Activated CD4-positive, alpha-beta memory T cell treated with anti-CD3 and anti-CD28 coated beads, Interleukin-2, amount 10 ng/mL, durations not matched to agents 7 days and 5 days (primary cell): ENCODE measurements at places on chromosomes 7 and 10.
A peak's percentile ranks its signal among the peaks of the same experiment; 100 is the strongest.

DNA sequence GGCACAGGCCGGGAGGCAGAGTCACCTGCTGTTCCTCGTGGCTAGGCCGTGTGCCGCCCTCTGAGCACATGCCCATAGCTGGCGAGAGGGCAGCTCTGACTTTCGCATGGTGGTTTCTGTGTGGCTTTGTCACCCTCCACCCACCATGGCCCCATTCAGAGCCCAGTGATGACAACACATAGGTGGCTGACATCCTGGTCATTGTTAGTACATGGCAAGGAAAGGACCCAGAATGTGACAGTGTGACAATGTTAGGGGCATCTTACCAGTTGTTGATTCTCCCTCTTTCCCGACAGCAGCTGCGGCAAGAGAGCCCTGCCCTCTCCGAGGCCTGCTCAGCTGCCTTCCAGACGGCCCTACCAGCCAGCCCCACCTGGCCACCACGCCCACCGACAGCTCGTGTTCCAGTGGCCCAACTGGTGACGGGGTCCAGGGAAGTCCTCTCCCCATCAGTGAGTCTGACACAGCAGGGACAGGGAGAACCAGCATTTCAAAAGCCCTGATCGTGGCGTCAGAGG, 52.2 kb downstream of the ZNF467 start:
- no peak overlapping the region for H3K27ac ChIP-seq
- H3K27me3 ChIP-seq = no peaks in the 10 kb centered on the region
- H3K4me1 ChIP-seq = no peaks in the 10 kb centered on the region
- H3K36me3 ChIP-seq = no peaks in the 10 kb centered on the region

DNA sequence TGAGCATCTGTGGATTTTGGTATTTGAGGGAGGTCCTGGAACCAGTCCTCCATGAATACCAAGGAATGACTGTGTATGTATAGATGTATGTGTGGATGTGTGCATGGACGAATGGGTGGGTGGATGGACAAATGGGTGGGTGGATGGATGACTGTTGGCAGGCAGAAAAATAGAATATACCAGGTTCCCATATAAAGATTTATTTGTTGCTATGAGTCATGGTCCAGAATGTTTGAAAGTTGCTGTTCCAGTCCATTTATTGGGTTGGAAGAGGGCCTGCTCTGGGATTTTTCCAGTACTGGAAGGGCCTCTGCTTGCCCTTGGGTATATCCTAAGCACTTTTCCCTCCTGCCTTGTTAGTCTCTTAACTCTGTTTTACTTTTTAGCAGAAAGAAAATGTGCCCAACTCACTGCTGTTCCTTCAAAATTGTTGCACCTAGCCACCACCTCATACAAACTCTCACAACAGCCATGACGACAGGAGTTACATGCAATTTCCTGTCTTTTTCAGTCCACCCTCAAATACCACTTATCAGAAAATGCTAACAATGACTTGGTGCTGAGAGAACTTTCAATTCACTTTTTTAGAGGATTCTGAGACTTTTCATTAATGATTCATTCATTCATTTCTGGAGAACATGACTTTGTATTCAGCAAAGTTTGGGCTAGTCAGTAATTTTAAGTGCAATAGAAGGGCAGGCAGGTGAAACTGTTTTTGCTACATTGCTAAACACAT, 108.1 kb downstream of the EEPD1 start:
- peaks cover 2% of the 10 kb centered on the region for H3K27me3 ChIP-seq
- no peak overlapping the region for H3K27ac ChIP-seq
- no peaks in the 10 kb centered on the region for H3K36me3 ChIP-seq
- peaks cover 14% of the 10 kb centered on the region for H3K4me1 ChIP-seq
- DNase-seq = no peak

DNA sequence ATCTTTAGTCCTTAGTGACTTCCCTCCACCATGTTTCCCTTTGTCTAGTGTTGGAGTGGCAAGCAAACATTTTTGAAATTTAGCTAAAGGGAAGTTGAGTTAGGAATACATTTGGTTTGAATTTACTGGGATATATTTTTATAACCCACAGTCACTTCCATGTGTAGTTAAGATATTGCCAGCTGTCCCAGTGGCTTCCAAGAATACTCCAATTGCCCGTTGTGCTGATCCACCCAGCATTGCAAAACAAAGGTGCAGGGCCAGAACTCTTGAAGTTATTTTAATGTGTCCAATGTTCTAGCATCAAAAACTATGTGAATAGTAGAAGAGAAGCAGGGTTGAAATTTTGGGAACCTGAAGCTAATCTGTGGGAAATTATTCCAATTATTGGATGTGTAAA, 2.5 kb upstream of the P4HA1 start:
- H3K36me3 ChIP-seq = peaks cover 2% of the 10 kb centered on the region
- peaks cover 17% of the 10 kb centered on the region for H3K4me1 ChIP-seq
- no peak overlapping the region for H3K27ac ChIP-seq

- H3K36me3 ChIP-seq = peaks cover 14% of the 10 kb centered on the region
- H3K27me3 ChIP-seq = no peaks in the 10 kb centered on the region
- no peak overlapping the region for H3K27ac ChIP-seq
- H3K4me1 ChIP-seq = peaks cover 22% of the 10 kb centered on the region
- DNase-seq = no peak
- no peak overlapping the region for H3K4me3 ChIP-seq
These were observed 8.8 kb downstream of the AKAP9 start for GRCh38 chr7:91949221-91950009.

GRCh38 chr10:70578371-70578947, 24.1 kb downstream of the PRF1 start:
- H3K4me3 ChIP-seq = peak overlapping the region; percentile 43
- peaks cover 49% of the 10 kb centered on the region for H3K4me1 ChIP-seq
- H3K27ac ChIP-seq = peak overlapping the region; percentile 87
- peak; percentile 78 for DNase-seq
- H3K36me3 ChIP-seq = no peaks in the 10 kb centered on the region
- H3K27me3 ChIP-seq = peaks cover 6% of the 10 kb centered on the region

DNA sequence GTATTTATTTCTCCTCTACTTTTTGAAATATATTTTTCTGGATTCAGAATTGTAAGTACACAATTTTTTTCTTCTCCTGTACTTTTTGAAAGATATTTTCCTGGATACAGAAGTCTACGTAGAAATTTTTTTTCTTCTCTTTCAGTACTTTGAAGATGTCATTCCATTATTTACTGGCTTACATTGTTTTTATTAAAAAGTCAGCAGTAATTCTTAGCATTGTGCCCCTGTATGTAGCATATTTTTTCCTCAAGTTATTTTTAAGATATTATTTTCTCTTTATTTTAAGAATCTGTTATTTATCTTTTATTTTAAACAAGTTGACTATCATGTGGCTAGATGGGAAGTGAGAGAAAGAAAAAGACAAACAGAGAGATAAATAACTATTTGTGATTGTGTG, 119.0 kb upstream of the NPSR1 start:
- no peak for DNase-seq
- H3K27ac ChIP-seq = no peak overlapping the region
- no peak overlapping the region for H3K4me3 ChIP-seq
- no peaks in the 10 kb centered on the region for H3K4me1 ChIP-seq
- no peaks in the 10 kb centered on the region for H3K36me3 ChIP-seq

GRCh38 chr7:5704534-5704922, 76.9 kb downstream of the RNF216 start:
- H3K4me3 ChIP-seq = no peak overlapping the region
- peaks cover 34% of the 10 kb centered on the region for H3K4me1 ChIP-seq
- H3K36me3 ChIP-seq = peaks cover 43% of the 10 kb centered on the region
- H3K27ac ChIP-seq = no peak overlapping the region
- peaks cover 8% of the 10 kb centered on the region for H3K27me3 ChIP-seq

DNA sequence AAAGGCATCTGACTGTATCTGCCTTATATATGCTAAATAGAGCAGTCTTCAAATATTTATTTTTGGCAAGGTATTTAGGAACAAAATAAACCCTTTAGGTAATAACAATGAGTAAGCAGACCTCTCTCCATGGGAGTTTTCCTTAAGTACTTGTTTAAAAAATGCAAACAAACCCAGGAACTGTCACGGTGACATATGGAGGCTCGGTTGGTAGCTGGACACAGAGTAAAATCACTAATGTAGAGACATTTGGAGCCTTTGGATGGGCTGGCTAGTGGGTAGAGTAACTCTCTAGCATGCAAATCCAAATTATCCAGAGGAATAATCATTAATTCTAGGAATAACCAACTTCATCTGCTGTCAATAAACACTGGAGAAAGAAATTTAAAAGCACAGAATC, 71.6 kb upstream of the LAMB4 start:
- peaks cover 11% of the 10 kb centered on the region for H3K27me3 ChIP-seq
- H3K27ac ChIP-seq = no peak overlapping the region
- no peak overlapping the region for H3K4me3 ChIP-seq
- H3K4me1 ChIP-seq = no peaks in the 10 kb centered on the region

GRCh38 chr10:95784279-95784913, 28.4 kb downstream of the ENTPD1 start:
- H3K4me3 ChIP-seq = no peak overlapping the region
- peaks cover 10% of the 10 kb centered on the region for H3K27me3 ChIP-seq

DNA sequence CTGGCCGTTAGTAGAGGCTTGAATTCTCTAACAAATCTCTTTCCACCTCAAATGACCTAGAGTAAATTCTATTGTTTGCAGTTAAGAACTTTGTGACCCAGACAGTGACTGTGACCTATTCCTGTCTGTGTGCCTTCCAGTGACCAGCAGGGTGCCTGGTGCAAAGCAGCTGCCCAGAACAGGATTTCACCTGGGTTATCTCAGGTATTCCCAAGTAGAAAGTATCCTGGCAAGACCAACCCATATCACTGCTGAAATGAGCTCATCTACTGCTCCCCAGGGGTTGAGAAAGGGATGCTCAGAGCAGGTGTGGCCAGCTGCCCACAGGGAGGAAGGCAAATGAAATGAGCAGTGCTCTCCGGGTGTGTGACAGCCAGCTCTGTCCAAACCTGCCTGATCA, 2.1 kb upstream of the MSMB start:
- H3K4me3 ChIP-seq = no peak overlapping the region
- no peaks in the 10 kb centered on the region for H3K36me3 ChIP-seq
- peaks cover 8% of the 10 kb centered on the region for H3K27me3 ChIP-seq

DNA sequence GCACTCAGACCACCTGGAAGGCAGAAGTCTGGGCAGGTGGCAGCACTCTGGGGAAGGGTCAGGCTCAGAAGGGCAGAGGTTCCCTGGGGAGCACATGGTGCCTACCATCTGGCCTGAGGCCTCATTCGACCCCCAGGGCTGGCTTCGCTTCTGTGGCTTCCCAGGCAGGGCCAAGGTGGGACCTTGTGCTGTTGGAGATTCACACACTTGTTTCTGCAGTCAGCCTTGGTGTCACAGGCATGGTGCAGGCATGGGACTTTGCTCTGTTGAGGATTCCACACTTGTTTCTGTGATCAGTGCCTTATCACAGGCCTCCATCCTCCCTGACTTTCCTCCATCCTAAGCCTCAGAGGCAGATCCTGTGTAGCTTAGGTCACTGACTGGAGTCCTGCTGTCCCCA, 11.3 kb upstream of the FAM241B start:
- H3K27ac ChIP-seq = no peak overlapping the region
- no peak for DNase-seq
- H3K4me1 ChIP-seq = peaks cover 1% of the 10 kb centered on the region
- peaks cover 13% of the 10 kb centered on the region for H3K27me3 ChIP-seq

- H3K27ac ChIP-seq = no peak overlapping the region
- no peaks in the 10 kb centered on the region for H3K36me3 ChIP-seq
- H3K27me3 ChIP-seq = no peaks in the 10 kb centered on the region
- DNase-seq = no peak
These were observed 97.4 kb downstream of the TWIST1 start for GRCh38 chr7:19020062-19020461.

GRCh38 chr10:99303899-99304861, 25.0 kb upstream of the CNNM1 start:
- H3K4me1 ChIP-seq = no peaks in the 10 kb centered on the region
- H3K27ac ChIP-seq = no peak overlapping the region
- no peak for DNase-seq
- H3K36me3 ChIP-seq = no peaks in the 10 kb centered on the region
- H3K27me3 ChIP-seq = peaks cover 7% of the 10 kb centered on the region
- H3K4me3 ChIP-seq = no peak overlapping the region

DNA sequence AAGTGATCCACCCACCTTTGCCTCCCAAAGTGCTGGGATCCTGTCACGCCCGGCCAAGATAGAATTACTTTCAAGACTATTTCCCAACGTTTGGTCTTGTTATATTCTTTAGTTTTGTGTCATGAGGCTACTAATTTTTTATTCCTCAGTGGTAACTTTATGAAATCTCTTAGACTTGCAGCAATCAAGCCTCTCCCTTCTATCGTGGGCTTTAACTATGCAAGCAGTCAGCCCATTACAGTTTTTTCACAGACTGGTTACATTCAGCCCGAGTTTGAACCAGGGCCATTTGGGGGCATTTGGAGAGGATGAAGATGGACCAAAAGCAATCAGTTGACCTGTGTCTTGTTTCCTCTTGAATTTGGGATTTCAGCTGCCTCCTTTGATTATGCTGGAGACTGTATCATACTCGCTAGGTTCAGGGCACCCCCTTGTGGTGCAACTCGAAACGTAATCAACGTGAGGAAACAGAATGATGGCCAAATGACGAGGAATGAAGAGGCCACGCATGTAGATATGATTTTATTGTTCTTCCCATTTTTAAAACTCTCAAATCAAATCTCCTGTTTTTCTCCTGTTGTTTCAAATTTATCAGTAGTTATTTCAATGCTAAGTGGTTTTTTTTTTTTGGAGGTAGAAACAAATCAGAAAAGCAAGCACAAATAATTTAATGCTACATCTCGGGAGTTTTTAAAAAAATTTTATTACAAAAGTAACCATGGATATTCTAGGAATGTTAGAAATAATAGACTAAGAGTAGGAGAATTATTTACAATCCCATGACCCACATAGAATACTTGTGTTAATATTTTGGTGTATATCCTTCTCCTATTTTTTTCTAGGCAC, 151.6 kb downstream of the KIAA1217 start:
- DNase-seq = peak; percentile 33
- H3K4me1 ChIP-seq = no peaks in the 10 kb centered on the region
- H3K27ac ChIP-seq = no peak overlapping the region

- H3K27me3 ChIP-seq = no peaks in the 10 kb centered on the region
- DNase-seq = no peak
- H3K4me1 ChIP-seq = no peaks in the 10 kb centered on the region
- H3K4me3 ChIP-seq = no peak overlapping the region
- H3K36me3 ChIP-seq = no peaks in the 10 kb centered on the region
These were observed 38.6 kb downstream of the CDC14C start for GRCh38 chr7:48962821-48963505.

- H3K4me1 ChIP-seq = peaks cover 2% of the 10 kb centered on the region
- H3K36me3 ChIP-seq = no peaks in the 10 kb centered on the region
- H3K27ac ChIP-seq = no peak within 1 kb of the TSS
- H3K27me3 ChIP-seq = no peaks in the 10 kb centered on the region
- DNase-seq = no peak
- no peak within 1 kb of the TSS for H3K4me3 ChIP-seq
These were observed at the start of gene UPK3B for GRCh38 chr7:76509931-76510877. UPK3B (plus strand) TSS chr7:76510552; CDS start chr7:76510653, 101 bp downstream.

- no peak for DNase-seq
- no peaks in the 10 kb centered on the region for H3K27me3 ChIP-seq
- H3K4me1 ChIP-seq = peaks cover 3% of the 10 kb centered on the region
- H3K4me3 ChIP-seq = no peak overlapping the region
- H3K27ac ChIP-seq = no peak overlapping the region
- no peaks in the 10 kb centered on the region for H3K36me3 ChIP-seq
These were observed 171.2 kb downstream of the SGMS1 start for GRCh38 chr10:50452603-50453002.

DNA sequence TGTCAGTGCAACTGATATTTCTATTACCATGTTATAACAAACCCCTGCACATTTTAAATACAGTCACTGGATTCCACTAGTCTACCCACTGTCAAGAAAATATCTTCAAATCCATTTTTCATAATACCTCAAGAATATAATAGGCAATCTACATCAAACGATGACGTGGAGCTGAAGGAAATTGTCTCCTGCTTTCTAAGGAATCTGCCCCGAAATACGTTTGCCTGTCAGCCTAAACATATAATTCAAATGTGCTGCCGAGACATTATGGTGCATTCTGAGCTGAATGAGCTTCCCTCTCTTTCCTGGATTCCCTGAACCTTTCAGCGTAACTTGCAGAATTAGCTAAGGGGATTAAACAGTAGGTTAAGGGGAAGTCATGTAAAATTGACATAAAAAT, 306.8 kb downstream of the SORCS1 start:
- no peak overlapping the region for H3K27ac ChIP-seq
- H3K27me3 ChIP-seq = no peaks in the 10 kb centered on the region
- no peak for DNase-seq
- H3K36me3 ChIP-seq = no peaks in the 10 kb centered on the region
